ENCODE measurements at places on chromosomes 6 and 20. TPM values are rescaled to one million over a fixed set of nuclear protein-coding genes. Genes with fewer than 3 reads are reported as not detected.

The COL11A2 gene
- not detected for total RNA-seq

DNA sequence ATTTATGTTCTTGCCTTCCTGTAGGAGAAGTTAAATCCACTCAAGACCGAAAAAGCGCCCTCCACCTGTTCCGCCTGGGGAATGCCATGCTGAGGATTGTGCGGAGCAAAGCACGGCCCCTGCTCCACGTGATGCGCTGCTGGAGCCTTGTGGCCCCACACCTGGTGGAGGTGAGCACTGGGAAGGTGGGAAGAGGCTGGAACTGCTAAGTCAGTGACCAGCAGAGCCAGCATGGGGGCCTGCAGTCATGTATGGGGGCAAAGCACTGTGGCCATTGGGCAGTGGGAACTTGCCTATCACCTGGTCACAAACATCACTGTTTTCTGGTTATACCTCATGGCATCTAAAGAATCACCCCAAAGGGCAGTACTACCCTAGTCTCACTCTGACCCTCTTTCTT, 78.5 kb upstream of the PBOV1 start:
- no peak overlapping the region for H3K27ac ChIP-seq
- H3K4me3 ChIP-seq = no peak overlapping the region
- peaks cover 4% of the 10 kb centered on the region for H3K27me3 ChIP-seq
- no peaks in the 10 kb centered on the region for H3K36me3 ChIP-seq

DNA sequence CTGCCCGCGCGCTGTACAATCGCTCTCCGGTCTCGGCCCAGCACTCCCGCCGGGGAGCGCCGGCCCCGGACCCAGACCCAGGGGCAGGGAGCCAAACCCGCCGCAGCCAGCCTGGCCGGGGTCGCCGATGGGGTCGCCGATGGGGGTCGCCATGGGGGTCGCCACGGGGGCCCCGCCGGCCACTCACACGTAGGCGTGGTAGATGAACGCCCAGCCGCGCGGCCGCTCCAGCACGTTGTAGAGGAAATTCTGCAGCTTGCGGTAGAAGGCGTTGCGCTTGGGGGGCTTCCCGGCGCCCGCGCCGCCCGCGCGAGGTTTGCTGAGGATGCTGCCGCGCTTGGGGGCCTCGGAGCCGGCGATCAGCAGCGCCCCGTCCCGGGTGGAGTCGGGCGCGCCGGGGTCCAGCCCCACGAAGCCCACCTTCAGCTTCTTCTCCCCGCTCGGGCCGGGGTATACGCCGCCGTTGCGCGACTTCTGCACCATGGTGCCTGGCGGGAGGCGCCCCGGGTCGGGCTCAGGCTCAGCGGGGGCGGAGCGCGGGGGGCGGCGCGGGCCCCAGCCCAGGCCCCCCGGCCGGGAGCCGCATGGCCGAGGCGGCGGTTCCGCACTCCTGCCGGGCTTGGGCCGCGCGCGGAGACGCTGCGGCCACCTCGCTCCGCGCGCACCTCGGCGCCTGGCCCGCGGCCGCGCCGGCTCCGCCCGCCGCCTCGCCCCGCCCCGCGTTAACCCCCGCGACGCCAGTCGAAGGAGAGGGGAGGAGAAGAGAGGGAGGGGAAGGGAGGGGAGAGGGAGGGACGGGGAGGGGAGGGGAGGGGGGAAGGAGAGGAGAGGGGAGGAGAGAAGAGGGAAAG, at the start of gene KCNQ2:
Gene KCNQ2, minus strand, starts transcription at position 675 of the 851 bp plus-strand sequence. Its CDS starts 192 bp downstream, at position 483.
- DNase-seq = no peak
- peaks cover 92% of the 10 kb centered on the region for H3K27me3 ChIP-seq
- no peak within 1 kb of the TSS for H3K27ac ChIP-seq
- H3K4me1 ChIP-seq = no peaks in the 10 kb centered on the region
- H3K36me3 ChIP-seq = no peaks in the 10 kb centered on the region

- DNase-seq = no peak
- H3K27me3 ChIP-seq = no peaks in the 10 kb centered on the region
- H3K27ac ChIP-seq = no peak overlapping the region
- H3K36me3 ChIP-seq = no peaks in the 10 kb centered on the region
These were observed 10.6 kb upstream of the TTLL2 start for GRCh38 chr6:167314180-167314821.

- no peaks in the 10 kb centered on the region for H3K27me3 ChIP-seq
- H3K27ac ChIP-seq = no peak overlapping the region
- no peak overlapping the region for H3K4me3 ChIP-seq
- peaks cover 13% of the 10 kb centered on the region for H3K4me1 ChIP-seq
- peaks cover 54% of the 10 kb centered on the region for H3K36me3 ChIP-seq
These were observed 2.5 kb downstream of the TRIM38 start for GRCh38 chr6:25965058-25965457.

GRCh38 chr6:46325561-46326530, 155.1 kb upstream of the ENPP5 start:
- no peaks in the 10 kb centered on the region for H3K27me3 ChIP-seq
- H3K36me3 ChIP-seq = no peaks in the 10 kb centered on the region
- no peak overlapping the region for H3K27ac ChIP-seq
- H3K4me1 ChIP-seq = no peaks in the 10 kb centered on the region

GRCh38 chr20:62288535-62289105, 14.2 kb upstream of the ADRM1 start:
- H3K27me3 ChIP-seq = no peaks in the 10 kb centered on the region
- no peaks in the 10 kb centered on the region for H3K4me1 ChIP-seq
- H3K27ac ChIP-seq = no peak overlapping the region
- no peak overlapping the region for H3K4me3 ChIP-seq

DNA sequence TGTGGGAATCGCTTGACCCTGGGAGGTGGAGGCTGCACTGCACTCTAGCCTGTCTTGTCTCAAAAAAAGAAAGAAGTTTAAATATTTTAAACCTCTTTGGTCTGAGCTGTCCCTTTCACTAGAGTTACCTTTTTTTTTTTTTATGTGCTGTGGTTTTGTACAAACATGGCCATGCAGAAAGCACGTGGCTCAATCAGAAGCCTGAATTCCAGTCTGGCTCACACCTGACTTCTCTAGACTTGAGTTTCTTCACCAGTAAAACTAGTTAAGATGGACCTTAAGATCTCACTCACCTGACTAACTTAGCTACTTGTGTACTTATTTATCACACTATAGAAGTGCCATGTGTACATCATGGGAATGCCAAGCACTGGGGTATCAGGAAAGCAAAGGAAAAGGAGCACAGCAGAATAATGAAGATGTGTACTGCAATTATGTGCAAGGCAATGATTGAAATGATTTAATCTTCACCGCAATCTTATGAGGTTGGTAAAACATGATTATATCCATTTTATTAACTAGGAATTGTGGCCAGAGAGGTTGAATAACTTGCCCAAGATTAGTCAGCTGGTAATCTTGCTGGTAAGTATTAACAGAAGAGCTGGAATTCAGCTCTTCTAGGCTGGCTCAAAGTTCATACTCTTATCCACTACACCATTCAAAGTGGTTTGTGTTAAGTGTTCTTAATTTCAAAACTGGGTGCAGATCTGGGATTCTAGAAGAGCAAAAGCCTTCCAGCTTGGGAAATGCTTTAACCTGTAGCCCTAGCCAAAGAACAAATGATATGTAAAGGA, 10.7 kb downstream of the HMGN3 start:
- DNase-seq = no peak
- H3K4me1 ChIP-seq = no peaks in the 10 kb centered on the region
- H3K27me3 ChIP-seq = no peaks in the 10 kb centered on the region
- H3K4me3 ChIP-seq = no peak overlapping the region
- no peaks in the 10 kb centered on the region for H3K36me3 ChIP-seq
- H3K27ac ChIP-seq = no peak overlapping the region

DNA sequence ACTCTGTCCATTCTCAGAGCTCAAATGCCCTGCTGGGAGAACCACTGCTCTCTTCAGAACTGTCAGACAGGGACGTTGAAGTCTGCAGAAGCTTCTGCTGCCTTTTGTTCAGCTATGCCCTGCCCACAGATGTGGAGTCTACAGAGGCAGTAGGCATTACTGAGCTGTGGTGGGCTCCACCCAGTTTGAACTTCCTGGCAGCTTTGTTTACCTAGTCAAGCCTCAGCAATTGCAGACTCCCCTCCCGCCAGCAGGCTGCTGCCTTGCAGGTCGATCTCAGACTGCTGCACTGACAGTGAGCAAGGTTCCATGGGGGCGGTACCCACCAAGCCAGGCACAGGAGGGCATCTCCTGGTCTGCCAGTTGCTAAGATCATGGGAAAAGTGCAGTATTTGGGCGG, 21.8 kb upstream of the UFL1 start:
- H3K4me3 ChIP-seq = no peak overlapping the region
- H3K27ac ChIP-seq = no peak overlapping the region
- H3K36me3 ChIP-seq = no peaks in the 10 kb centered on the region

DNA sequence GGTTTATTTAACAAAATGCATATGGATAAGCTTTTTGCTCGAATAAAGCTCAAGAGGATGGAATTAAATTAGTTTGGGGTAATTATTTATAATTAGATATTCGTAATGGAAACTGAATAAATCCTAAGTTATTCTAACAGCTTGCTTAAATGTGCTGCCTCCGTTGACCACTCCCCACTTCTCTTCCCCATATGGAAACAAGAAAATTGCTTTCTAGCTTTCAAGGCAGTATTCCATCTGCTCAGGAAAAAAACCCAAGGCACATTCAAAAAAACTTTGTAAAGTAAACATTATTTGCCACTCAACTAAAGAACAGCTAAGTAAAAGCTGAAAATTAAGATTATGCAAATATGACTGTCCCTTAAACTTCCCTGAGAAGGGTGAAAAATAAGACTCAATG, 369.2 kb downstream of the HAO1 start:
- H3K36me3 ChIP-seq = no peaks in the 10 kb centered on the region
- H3K27ac ChIP-seq = no peak overlapping the region
- H3K4me3 ChIP-seq = no peak overlapping the region
